ENCODE measurements at places on chromosomes 3 and 15.

- no peak for DNase-seq
Measured at GRCh38 chr3:27939940-27940339, 217.8 kb upstream of the EOMES start.

- no peak for DNase-seq
Measured at GRCh38 chr3:195699388-195699771, 21.4 kb upstream of the MUC20 start.

DNA sequence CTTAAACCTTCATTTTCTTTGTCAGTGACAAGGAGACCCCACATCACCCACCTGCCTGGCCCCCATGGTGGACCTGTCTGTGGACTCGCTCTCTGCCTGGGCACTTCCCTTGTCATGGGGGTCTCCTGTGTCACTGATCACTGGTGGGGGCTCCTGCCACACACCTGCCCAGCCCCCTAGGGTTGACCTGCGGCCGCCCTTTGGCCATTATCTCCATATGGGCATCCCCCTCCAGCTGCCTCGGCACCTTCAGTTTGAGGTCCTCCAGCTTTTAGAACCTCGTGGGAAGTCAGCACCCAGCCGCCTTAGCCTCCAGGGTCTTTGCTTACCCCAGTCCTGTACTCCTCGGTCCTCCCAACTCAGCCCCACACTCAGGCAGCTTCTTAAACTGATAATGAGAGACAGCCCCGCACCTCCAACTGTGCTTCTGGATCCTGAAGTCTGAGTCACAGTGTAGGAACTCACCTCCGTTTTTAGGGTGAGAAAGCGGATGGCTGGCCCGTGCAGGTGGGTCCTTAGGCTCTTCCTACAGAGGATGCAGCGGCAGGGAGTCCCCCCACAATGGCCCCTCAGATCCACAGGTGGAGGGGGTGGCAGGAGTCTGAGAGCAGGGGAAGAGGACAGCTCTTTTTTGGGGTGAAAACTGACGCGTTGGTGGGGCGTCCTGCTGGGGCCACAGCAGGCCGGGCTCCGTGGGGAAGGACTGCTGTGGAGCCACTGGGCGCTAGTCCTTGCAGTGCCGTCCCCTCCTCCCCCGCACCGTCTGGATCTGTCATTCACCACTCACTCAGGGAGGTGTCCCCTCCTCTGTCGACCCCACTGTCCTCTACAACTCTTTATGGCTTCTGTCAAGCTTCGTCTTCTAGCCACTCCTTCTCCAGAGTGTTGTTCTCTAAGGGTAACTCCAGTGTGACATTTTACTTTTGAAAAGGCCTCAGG is 8.7 kb upstream of the PRR23E start:
- DNase-seq = peak; percentile 66

DNA sequence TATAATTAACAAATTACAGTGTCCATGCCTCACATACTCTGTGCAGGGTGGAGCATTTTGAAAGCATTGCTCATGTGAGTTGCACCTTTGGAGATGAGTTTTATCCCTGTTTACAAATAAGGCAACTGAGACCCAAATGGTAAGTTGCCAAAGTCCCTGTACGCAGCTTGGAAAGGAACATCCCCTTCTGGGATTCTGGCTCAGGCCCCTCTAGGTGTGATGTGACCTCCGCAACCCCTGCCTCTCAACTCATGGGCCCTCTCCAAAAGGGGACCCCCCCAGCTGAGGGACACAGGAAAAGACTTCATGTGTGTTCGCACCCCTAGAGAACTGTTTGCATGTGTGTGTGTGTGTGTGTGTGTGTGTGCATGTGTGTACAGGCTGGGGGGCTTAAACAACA is 25.3 kb downstream of the PRR20G start:
- no peak for DNase-seq

Measured in cardiac septum (tissue), 1 donor.